ENCODE measurements at places on chromosomes 4 and X.

DNA sequence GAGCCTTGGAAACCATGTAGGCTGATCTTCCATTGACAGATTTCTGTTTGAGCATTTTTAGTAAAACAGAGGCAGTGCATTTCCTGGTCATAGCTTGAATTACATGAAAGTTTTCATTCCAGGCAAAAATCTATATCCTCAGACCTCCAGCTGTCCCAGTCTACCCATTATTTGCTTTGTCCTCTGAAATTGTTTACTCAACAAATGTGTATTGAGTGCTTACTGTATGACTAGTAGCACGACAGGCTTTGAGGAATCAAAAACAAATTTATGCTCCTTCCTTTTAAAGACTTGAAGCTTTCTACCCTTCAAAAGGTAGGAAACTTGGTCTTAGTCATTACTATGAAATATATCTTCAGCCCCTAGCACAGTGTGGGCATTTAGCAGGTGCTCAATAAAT, 307.9 kb upstream of the IGFBP7 start:
- DNase-seq: no peak

DNA sequence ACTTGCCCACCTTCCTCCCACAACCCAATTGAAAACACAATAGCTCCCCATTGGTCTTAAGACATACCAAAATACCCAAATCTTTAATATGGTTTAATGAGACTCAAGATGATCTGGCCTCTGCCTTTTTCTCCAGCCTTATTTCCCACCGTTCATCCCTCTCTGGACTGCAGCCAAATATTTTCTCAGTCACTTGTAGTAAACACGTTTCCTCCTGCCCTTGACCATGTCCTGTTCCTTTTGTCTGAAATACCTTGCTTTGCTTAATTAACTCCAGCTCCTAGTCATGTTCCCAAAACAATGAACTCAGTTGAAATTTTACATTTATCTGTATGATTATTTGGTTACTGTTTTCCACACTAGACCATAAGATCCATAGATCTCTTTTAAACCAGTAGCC, 8.4 kb upstream of the NUP54 start:
- no peak for DNase-seq

- DNase-seq: no peak
Measured at GRCh38 chr4:37471971-37472370, 214.2 kb downstream of the RELL1 start.

GRCh38 chr4:148064451-148064850, 332.6 kb downstream of the ARHGAP10 start:
- no peak for DNase-seq

DNA sequence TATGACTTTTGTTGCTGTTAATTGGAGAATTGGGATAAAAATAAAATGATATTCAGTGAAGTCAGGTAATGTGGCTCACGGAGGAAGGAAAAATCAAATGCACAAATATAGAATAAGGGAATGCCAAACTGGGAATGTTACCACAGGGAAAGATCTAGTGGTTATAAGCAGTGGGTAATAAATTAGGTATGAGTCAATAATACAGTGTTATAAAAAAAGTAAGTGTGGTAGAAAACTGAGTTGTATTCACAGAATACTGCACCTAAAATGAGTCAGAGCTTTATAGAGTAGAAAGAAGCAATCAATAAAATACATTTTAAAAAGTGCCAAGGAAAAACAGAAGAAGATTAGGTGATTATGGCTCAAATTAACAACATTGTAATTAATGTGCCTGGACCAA, 34.5 kb downstream of the INTS12 start:
- no peak for DNase-seq

DNA sequence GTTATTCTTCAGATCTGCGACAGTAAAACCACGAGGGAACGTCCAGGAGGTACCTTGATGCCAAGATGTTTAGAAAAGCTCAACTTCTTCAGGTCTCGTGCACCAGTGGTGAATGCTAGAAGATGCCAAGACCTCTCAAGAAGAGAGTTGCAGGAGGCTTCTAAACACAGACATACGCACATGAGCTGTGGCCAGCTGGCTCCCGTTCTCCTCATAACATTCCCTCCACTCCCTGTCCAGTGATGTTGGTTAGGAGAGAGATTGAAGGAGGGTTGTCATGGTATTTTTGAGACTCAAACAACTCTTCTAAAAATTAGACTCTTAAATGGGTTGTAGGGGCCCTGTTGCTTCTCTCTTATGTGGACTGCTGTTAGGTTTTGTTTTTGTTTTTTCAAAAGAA, 184.3 kb downstream of the QDPR start:
- DNase-seq: no peak

- no peak for DNase-seq
Measured at GRCh38 chr4:18138076-18138665, 116.6 kb upstream of the LCORL start.

DNA sequence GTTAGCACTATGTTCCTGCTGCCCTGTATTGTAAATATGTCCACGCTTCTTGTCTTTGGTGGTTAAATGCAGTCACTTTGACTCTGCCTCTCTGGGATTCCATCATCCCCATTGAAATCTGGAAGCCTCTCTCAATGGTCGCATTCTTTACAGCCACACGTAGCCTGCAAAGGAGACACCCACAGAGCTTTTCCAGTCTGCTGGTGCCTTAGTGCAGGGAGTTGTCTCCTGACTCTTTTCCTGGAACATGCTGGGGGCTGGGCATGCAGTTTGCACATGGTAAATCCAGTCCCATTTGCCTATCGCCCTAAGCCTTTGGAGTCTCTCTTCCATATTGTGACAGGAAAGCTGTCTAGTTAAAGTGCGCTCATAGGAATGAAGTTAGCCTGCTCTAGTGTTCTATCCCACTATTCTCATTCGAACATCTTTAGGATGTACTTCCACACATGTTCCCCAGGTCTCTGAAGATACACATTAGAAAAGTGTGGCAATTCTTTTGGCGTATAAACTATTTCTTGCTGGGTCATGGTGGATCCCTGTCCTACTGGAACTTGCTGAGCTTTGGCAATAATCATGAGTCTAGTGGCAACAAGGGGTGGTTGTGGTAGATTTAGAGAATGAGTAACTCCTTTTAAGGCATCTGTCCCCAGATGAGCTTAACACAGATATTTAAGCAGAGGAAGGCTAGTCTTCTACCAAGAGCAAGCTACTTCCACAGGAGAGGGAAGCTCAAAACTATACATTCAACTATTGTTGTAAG, 33.7 kb downstream of the COQ2 start:
- no peak for DNase-seq

- DNase-seq: no peak
Measured at GRCh38 chrX:71458866-71459265, 74.0 kb upstream of the OGT start.

DNA sequence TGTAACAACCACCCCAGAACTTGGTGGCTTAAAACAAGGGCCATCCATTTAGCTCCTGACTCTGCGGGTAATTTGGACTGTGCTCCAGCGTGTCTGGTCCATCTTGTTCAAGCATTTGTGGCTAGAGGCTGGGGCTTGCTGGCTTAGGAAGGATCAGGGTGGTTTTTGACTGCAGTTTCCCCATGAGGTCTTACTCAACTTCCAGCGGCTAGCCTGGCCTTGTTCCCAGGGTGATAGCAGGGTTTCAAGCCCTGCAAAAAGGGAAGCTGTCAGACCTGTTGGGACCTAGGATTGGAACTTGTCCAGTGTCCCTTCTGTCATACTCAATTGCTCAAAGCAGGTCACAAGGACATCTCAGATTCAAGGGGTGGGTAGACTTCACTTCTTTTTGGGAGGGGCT, 205.9 kb downstream of the STIM2 start:
- no peak for DNase-seq

DNA sequence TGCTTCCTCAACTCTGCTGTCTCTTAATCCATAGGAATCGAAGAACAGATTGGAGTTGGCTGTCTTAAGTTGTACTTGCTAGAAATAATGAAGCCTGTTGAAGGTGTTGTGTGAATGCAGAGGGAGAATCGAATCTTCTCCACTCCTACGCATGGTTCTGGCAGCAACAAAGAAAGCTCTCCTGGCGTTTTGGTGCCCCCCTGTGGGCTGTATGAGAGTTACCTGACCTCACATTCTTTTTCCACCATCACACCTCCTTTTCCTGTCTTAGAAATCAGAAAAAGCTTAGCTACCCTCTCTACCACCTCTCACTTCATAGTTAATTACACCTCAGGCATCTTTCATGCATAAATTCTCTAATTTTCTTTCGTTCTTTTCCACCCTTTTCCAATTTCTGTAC, 16.3 kb downstream of the KLF8 start:
- DNase-seq: peak; percentile 50

DNA sequence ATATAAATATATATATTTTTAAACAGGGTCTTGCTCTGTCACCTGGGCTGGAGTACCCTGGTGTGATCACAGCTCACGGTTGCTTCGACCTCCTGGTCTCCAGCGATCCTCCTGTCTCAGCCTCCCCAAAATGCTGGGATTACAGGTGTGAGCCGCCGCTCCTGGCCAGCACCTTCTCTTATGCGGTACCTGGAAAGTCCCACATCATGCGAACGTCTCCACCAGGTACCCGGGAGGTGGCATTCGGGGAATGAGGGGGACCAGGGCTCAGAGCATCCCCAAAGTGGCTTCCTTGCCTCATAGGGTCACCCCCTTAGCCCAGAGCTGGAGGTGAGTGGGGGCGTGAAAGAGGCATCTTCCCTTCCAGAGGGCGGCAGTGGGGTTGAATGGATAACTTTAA, 84.0 kb upstream of the PPP2R3B start:
- no peak for DNase-seq

GRCh38 chr4:103012060-103012459, 7.4 kb downstream of the SLC9B1 start:
- no peak for DNase-seq

GRCh38 chr4:76053730-76054129, 17.9 kb upstream of the CXCL11 start:
- DNase-seq: no peak

DNA sequence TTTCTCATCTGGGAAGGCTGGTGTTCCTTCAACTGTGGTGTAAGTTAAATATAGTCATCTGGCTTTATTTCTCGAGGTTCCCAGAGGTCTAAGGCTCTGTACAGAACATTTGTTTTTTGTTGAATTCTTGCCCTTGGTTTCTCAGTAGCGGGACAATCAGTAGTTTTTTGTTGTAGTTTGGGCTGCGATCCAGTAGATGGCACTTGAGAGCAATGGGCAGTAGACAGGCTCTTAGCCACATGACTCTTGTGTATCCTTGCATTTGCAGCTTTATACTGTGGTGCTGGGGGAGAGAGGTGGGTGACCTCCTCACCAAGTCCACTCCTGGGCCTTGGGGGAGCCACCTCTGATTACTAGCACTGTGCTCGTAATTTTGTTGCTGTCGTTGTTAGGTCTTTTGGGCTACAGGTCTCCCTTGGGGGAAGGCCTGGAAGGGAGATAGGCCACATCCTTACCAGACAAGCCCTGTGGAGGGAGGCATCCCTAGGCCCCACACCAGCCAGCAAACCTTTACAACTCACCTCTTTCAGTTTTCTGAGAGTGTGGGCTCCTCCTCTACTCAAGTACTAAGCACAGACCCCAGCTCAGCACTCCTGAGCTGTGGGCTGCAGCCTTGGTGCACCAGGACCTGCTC, 8.1 kb downstream of the ETDB start:
- peak; percentile 32 for DNase-seq

DNA sequence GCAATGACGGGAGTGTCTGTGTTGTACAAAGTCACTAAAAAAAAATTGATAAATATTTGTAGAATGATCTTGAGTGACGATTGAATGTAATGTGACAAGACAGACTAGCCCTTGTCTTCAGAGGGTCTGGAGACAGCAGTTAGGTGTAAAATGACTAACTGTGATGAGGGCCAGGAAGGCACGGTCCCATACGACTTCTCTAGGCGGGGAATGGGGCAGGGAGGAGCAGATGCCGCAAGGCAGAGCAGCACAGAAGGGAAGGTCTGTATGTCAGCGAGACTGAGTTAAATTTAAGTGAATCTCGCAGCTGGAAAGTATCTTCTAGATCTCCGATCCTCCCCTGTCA, 405 bp downstream of the CENPE start:
- no peak for DNase-seq

GRCh38 chr4:55609393-55609866, 17.4 kb upstream of the PDCL2 start:
- no peak for DNase-seq

DNA sequence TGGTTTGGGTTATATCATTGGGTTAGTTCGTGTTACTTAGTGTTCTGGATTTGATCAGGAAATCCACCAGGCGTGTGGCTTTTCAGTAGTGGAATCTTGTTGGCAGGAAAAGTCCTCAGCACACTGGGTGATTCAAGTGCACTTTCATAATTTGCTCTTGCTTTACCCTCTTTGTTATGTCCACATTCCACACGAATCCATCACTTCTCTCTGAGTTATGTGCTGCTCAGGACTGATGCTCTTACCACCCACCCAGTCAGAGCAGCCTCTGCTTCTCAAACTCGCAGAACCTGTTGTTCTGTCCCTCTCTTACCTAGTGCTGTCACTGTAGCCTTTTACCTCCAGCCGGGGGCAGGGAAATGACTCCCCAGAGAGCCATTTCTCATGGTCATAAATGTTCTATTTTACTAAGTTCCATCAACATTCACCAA, 37.2 kb upstream of the SCRG1 start:
- DNase-seq: no peak

- DNase-seq: no peak
Measured at GRCh38 chr4:76087007-76087769, 12.7 kb downstream of the ART3 start.

GRCh38 chr4:17997129-17997528, 24.4 kb downstream of the LCORL start:
- DNase-seq: no peak

GRCh38 chrX:143121477-143121876, 95.7 kb downstream of the SPANXN4 start:
- no peak for DNase-seq

DNA sequence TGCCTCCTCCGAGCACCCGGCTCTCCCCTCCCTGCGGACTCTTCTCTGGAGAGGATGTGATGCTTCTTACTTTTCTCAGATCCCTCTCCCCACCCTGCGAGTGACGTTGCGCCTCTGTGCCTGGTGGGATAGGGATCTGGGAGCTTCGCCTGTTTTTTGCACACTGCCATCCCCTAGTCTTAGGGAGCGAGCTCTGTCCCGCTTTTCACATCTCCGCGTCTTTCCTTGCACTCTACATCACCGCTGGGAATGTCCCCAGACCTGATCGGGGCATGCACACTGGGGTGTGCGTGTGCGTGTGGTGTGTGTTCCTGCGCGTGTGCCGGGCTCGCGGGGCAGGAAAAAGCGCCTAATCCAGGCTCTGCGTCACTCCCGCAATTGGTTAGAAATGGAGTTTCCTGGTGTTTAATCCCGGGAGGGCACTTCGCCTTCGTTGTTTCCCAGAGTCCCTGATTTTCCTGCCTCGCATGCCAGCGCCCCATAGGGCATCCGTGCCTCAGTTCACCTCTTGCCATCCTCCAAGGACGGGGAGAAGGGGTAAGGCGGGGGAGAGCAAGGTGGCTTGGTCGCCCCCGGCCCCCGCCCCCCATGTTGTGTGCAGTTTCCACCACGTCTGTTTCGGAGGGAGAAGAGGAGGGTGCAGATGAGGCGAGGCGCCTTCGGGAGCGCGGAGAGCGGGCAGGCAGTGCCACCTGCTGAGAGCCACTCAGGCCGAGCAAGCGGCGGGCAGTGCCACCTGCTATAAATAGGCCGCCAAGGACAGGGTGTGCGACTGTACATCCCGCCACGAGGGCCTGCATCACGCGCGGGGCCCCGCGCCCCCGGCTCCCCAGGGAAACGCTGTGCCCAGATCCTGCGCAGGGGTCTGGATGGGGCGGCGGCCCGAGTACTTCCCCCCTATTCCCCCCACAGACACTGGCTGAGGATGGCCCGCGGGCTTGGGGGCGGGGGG, 759 bp upstream of the TBC1D1 start:
- peak; percentile 28 for DNase-seq

- DNase-seq: no peak
Measured at GRCh38 chr4:126616795-126617194, 1016.0 kb upstream of the INTU start.

All from CD4-positive, alpha-beta T cell treated with Interleukin-15 for 4 hours (primary cell).